ENCODE measurements at places on chromosomes 5 and 9. TPM values are rescaled to one million over a fixed set of nuclear protein-coding genes. Genes with fewer than 3 reads are reported as not detected.

GRCh38 chr9:21931428-21931827 lies 62.8 kb downstream of the CDKN2A start:
- DNase-seq: no peak

GFI1B gene
- not detected for total RNA-seq

- DNase-seq: no peak
These were observed 2.5 kb downstream of the CAST start for GRCh38 chr5:96664669-96665068.

DNA sequence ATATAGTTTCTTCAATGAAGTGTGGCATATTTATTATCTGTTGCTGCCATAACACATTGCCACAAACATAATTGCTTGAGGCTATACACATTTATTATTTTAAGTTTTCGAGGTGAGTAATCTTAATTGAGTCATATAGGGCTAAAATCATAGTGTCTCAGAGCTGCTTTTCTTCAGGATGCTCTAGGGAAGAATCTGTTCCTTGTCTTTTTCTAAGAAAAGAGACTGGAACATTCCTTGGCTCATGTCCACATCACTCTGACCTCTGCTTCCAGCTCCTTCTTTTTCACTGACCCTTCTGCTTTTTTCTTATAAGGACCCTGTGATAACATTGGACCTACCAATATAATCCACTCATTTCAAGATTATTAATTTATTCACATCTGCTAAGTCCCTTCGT lies 632.4 kb upstream of the TYRP1 start:
- no peak for DNase-seq

- no peak for DNase-seq
These were observed 23.1 kb downstream of the SLC36A3 start for GRCh38 chr5:151280443-151280842.

DNA sequence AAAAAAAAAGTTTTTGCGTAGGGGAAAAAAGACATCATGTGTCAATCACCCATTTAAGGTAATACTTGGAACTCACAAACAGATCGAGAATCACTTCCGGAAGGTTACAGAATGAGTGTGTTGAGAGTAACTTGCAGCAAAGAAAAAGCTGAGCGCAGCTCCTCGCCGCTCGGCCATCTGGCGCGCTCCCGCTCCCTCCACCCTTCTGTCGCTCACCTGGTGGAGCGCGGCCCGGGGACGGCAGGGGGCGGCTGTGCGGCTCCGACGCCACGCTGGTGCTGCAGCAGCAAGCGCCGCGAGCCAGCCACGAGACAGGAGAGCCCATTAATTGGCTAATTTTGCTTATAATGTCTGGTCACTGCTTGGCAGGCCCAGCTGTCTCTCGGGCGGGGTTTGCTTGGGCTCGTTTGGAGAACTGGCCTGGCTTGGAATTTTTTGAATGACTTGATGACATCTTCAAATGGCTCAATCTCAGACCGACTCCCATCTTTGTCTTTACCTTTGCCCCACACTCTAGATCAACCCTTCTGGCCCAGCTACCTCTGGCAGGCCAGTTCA lies 601.8 kb downstream of the CCDC171 start:
- DNase-seq: no peak

- DNase-seq: no peak
These were observed 982.1 kb downstream of the DTWD2 start for GRCh38 chr5:118006219-118006618.

- DNase-seq: no peak
These were observed 69.7 kb downstream of the GRAMD2B start for GRCh38 chr5:126492939-126493338.

DNA sequence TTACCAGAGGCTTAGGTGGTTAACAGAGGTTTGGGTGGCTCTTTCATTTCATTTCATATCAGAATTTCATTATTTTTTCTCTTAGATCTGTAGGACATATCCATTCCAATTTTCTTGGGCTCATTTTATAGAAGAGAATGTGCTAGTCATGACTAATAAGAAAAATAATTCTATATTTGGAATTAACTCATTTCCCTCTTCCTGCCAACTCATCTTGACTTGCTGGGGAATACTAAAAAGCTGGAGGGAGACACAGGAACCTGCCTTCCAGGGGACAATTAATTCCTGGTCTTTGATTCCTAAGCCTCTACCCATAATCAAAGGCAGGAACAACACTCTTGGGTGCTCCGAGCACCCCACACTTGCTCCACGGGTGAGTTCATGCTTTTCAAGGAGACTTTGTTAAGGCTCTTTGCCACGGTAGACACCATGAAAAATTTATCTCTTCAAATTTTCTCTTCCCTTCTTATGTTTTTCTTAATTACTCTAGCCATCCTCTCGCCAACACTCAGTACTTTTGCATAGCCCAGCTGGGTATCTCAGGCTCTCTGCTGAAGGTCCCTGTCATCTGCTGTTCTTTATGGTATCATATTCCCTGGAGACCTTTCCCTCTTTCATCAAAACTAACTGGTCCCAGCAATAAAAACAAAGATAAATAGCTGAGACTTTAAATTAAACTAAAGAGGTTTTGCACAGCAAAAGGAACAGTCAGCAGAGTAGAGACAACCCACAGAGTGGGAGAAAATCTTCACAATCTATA lies 273.9 kb downstream of the NPR3 start:
- no peak for DNase-seq

RGS14 gene
- total RNA-seq: 79.2 TPM

GRCh38 chr5:58123501-58123900 lies 336.4 kb downstream of the PLK2 start:
- DNase-seq: no peak

SCGB3A2 gene
- total RNA-seq: not detected

PCDHB10 gene
- 1.4 TPM for total RNA-seq

- no peak for DNase-seq
These were observed 221.4 kb downstream of the NR3C1 start for GRCh38 chr5:143182106-143182505.
